Gastroesophageal sphincter (tissue), 4 donors: ENCODE measurements at places on chromosomes 11 and 22. TPM values are rescaled to one million over a fixed set of nuclear protein-coding genes. Genes with fewer than 3 reads are reported as not detected.

DNA sequence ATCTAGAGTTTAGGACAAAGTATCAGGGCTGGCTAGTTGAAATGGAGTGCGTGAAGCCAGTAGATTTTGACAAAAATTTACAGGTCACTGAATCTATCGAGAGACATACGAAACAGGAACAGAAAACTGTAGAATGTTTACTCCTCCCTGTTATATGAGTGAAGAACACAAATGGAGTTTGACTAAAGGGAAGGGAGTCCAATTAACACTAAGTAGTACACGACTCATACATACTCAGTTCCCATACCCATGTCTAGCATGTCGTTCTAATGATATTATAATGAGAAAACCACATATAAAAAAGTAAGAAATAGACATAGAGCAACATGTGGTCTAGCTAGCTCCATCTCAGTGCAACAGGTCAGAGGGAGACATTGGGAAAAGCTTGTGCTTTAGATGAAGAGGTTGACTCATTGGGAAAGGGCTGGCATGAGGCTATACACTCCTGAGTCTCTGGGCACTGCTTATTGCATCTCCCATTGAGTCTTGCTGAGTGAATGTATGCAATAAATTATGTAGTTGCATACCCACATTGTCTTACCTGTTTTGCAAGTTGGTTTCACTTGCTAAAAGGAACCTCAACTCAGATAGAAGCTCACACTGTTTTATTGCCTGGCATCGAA, 43.5 kb downstream of the CD44 start:
- ATAC-seq: no peak

GRCh38 chr11:844693-845644, 2.3 kb downstream of the TSPAN4 start:
- ATAC-seq: peak; percentile 71

GRCh38 chr11:128963744-128964325, 21.2 kb upstream of the TP53AIP1 start:
- no peak for ATAC-seq

DNA sequence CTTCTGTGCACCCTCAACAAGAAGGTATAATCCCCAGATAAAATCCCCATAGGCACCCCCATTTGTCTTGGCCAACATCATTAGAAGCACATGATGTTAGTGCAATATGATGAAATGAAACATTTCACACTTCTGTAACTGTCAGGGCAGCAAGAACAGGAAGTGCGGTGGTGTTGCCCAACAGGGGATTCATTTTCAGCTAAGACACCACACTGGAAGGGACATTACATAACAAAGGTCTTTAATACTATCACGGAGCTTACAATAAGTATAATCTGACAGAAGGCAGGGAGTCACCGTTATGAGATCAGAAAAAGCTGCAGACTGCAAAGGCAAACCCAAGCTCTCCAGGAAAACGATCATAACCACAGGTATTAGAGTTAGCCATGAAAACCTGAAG, 2.0 kb downstream of the OR52W1 start:
- ATAC-seq: peak; percentile 40

DNA sequence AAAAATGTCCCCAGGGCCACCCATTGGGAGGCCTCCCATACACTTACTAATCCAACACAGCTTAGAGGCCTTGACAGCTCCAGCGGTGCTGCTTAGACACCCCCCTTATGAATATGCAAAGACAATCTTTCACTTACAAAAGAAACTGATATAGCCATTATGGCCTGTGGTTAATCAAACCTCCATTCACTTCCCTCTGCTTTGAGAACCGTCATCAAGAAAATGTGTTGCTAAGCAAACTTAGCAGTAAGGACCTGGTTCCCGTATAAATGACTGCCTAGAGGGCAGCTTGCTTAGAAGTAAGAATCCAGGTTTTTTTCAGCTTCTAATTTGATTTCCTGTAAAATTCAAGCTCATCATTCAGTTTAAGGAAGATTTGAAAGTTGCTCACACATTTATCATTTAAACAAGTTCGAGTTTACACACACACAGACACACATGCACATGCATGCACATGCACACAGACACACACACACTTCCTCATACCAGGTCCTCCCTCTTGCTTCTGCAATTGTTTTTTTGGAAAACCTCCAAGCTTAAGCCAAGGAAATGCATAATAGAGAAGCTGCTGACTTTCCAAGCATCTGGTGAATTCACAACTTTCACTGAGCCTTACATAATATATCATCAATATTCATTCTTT, 137.7 kb upstream of the BLID start:
- ATAC-seq: no peak

GRCh38 chr11:9741260-9741659, 77.4 kb downstream of the SWAP70 start:
- ATAC-seq: no peak

DNA sequence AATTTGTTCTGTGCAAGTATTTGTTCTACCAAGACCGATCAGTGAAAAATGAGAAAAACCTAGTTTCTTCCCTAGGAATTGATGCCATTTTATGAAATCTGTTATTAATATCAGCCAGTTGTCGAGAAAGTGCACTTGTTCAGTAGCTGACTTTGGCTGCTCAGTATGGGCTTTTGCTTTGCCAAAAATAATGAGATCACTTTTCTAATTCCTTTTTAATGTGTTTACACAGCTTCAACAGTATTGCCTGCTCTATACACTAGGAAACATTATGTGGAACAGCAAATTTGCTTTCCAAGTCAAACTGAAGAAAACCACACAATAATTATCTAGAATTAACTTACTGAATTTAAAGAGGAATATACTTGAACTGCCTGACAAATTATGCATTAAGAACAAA, 34.4 kb downstream of the SCUBE2 start:
- peak; percentile 76 for ATAC-seq

DNA sequence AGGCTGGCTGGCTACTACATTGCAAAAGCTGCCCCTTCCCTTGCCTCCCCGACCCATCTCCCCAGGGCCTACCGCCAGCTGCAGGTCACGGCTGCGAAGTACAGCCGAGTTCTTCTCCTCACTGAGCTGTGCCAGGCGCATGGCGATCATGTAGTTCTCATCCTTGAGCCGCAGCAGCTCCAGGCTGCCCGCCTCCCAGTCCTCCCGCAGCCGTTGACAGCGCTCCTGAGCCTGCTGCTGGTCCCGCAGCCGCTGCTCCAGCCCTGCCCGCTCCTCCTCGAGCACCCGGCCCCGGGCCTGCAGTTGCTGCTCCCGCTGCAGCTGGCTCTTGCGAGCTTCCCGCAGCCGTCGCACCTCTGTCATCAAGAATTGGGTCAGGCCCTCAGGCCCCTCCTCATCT, 3.3 kb downstream of the CARD10 start:
- ATAC-seq: no peak

DNA sequence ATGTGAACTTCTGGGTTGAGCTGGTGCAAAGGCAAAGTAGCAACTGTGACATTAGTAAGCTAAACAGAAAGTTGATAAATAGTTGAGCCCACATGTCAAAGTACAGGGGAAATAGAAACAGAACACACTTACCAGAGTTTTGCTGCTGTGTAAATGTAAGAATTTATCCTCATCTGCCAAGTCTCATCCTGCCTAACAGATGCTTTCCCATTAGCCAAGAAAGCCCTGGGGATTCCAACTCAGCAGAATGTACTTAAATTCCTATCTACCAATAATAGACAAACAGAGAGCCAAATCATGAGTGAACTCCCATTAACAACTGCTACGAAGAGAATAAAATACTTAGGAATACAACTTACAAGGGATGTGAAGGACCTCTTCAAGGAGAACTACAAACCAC, 7.3 kb upstream of the OR51A2 start:
- ATAC-seq: no peak

DNA sequence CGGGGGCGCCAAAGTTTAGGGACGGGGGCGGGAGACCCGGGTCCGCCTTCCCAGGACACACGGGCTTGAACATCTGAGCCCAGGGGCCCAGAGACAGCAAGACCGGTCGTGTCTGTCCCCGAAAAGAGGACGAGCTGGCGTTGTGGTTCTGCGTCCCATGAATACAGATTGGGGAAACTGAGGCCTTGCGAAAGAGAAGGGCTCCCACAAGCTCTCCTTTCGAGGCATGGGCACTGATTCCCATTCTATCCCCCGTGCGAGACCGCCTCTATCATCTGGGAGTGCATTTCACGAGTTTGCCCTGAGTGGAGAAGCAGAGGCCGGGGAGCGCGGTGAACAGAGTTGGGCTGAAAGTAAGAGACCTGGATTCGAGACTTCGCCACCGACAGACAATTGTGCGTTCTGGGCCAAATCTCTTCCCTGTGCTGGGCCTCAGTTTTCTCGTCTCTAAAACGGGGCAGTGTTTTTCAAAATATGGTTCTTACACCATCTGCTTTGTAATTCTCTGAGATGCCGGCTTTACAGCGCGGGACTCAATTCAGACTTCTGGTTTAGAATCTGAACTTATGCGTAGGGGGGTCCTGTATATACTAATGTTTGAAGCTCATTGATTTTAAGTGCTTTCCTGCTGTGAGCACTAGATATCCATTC, 471 bp downstream of the RNF185 start:
- peak; percentile 46 for ATAC-seq

GRCh38 chr22:36977401-36977861, 41.8 kb downstream of the TST start:
- peak; percentile 64 for ATAC-seq

DNA sequence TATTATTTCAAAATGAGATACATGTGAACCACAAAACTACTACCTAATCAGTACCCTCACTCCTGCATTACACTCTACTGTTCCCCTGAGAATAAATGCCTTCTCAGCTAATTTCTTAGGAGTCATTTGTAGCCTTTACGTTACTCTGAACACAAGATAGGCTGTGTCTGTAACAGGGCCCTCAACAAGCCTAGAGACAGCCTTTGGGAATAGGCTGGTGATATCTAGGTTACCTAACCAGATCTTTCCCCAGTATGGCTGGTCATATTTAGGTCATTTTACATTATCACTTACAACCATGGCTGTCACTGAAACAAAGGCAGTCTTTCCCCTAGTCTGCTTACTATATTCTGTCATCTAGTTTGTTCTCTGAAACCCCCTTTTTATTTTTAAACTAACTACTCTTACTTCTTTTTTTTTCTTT, 14.2 kb downstream of the ATM start:
- no peak for ATAC-seq

DNA sequence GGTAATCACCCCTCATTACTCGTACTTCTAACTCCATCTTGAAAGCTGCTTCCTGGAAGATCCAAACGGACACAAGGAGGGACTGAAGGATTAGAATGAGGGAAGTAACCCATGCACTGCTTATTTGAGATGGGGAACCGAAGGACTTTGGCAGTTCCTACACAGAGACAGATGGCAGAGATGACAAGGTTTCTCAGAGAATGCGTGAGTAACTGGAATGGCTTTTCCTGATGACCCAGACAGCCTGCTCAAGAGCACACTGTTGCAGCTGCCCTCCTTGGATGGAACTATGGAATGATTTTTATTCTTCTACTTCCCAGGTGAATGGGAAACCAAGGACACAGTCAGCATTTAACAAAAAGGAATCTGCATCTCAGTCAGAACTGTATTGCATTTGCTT, 7.3 kb downstream of the KCNJ11 start:
- no peak for ATAC-seq

GRCh38 chr11:34105957-34106504, 602 bp downstream of the NAT10 start:
- ATAC-seq: no peak

GRCh38 chr22:49486225-49486624, 341.4 kb downstream of the BRD1 start:
- ATAC-seq: no peak

GRCh38 chr11:66868082-66868725, 11.3 kb downstream of the LRFN4 start:
- no peak for ATAC-seq

DNA sequence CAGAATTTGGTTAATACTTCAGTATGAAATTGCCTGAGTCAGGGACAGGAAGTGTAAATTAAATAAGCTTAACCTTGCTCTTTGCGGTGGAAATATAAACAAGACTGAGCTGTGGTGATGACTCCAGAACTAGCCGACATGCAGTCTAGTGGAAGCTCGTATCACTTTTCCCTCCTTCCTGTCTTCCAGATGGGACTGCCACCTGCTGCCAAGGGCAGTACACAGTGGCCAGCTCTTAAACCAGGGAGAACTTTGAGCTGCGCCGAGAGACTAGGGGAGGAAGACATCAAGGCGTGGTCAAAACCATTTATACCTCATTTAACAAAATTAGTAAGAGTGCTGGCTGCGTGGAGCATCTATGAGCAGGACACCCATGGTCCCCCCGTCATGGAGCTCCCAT, 31.3 kb upstream of the CTTN start:
- ATAC-seq: no peak

The GGT1 gene
- total RNA-seq: 4.8 TPM

The OR51B5 gene
- not detected for total RNA-seq

The BTBD18 gene
- not detected for total RNA-seq

The ADSL gene
- 89.0 TPM for total RNA-seq

The DERL3 gene
- total RNA-seq: not detected

The PSMA1 gene
- 135 TPM for total RNA-seq

The OR52H1 gene
- total RNA-seq: not detected

The OR51A2 gene
- total RNA-seq: not detected

The CYB5R2 gene
- total RNA-seq: 2.2 TPM

The ATG2A gene
- 27.2 TPM for total RNA-seq

The LRRC10B gene
- total RNA-seq: 0.45 TPM
